ENCODE measurements at places on chromosomes 5 and 9.

- no peak for DNase-seq
These were observed 83.5 kb downstream of the PDE4D start for GRCh38 chr5:59810041-59810440.

GRCh38 chr9:128149001-128149701 lies at the start of gene LCN2:
TSS of gene LCN2 (plus strand) at chr9:128149453. CDS start at chr9:128149526, 73 bp downstream.
- no peak for DNase-seq

GRCh38 chr5:142455856-142456255 lies 131.0 kb upstream of the SPRY4 start:
- no peak for DNase-seq

GRCh38 chr5:146400201-146400600 lies 46.9 kb upstream of the TCERG1 start:
- no peak for DNase-seq

GRCh38 chr5:81544351-81545018 lies 150.6 kb upstream of the ACOT12 start:
- no peak for DNase-seq

Measured in SIG-M5 (cell line).